ENCODE measurements at places on chromosomes 16 and 17.
A peak's percentile ranks its signal among the peaks of the same experiment; 100 is the strongest.

- DNase-seq, result no peak
Observed at GRCh38 chr16:4533490-4533889, 5.1 kb downstream of the CDIP1 start.

DNA sequence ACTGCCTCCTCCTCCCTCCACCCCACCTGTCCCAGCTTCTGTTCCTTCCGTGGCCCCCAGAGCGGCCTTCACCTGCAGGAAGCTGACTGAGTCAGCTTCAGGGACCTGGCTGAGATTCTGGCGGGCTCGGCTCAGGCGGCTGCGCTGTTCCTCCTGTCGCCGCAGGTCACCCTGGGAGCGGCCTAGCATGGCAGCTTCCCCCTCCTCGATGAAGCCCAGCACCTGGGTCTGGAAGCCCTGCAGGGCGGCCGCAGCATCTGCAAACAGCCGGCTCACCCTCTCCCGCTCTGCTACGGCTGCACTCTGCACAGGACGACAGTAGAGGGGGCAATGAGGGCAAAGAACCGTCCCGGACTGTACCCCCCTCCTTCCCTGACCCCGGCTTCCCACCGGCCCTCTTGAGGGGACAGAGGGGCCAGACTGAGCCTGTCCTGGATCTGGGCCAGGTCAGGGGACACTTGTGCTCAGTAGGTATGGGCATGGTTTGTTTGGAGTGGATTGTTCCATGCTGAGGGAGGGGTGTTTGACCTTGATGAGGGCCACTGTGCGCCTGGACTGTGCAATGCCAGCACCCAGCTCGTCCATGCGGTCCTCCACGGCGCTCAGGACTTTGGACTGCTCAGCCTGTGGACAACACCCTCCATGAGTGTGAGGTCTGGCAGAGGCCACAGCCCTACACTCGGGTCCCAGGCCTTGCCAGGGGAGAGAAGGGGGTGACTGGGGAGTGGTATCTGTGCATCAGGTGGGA is 2.0 kb downstream of the TRIM47 start:
- DNase-seq, result peak; percentile 89

GRCh38 chr17:4460661-4461060 is 26.9 kb downstream of the SPNS3 start:
- DNase-seq, result no peak

- DNase-seq, result no peak
Observed at GRCh38 chr17:72764632-72765041, 327.9 kb downstream of the SLC39A11 start.

GRCh38 chr16:67120025-67120424 is 10.3 kb downstream of the PHAF1 start:
- no peak for DNase-seq

DNA sequence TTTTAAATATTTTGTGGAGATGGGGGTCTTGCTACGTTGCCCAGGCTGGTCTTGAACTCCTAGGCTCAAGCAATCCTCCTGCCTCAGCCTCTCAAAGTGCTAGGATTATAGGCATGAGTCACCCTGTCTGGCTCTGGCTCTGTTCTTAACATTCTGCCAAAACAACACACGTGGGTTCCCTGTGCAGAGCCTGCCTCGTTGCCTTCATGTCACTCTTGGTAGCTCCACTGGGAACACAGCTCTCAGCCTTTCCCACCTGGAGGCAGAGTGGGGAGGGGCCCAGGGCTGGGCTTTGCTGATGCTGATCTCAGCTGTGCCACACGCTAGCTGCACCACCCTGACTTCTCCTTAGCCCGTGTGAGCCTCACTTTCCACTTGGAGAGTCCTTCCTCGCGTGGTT is 19.3 kb downstream of the CRISPLD2 start:
- no peak for DNase-seq
